Fibroblast of the aortic adventitia (primary cell): ENCODE measurements at places on chromosomes 3 and 15. TPM values are rescaled to one million over a fixed set of nuclear protein-coding genes. Genes with fewer than 3 reads are reported as not detected.
A peak's percentile ranks its signal among the peaks of the same experiment; 100 is the strongest.

DNA sequence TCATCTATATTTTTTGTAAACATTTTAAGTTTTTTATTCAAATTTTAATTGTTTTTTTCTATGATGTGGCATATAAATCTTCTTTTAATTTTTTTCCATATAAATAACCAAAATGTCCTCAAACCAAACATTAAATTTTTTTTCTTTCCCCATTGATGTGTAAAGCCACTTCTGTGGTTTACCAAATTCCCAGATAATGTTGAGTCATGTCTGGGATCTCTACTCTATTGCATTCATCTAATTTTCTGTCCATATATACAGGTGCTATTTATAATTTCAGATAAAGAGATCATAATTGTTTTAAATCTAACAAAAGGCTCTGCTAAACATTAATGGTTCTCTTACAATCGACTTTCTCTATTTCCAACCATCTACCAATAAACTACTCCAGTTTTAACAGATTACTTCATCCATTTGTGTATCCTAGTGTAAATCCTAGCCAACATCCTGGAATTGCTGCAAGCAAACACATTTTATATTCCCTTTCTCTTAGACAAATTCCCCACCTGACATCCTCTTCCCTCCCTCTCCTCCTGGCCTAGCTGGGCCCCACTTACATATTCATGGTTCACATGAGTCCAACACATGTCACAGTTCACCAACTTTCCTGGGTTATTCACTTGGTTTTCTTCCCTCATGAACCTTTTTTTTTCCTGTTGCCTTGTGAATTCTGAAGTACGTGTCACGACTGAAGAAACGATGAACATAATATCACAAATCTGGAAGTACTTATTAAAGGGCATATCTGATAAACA is 368.0 kb upstream of the AGTR1 start:
- peak; percentile 41 for DNase-seq

DNA sequence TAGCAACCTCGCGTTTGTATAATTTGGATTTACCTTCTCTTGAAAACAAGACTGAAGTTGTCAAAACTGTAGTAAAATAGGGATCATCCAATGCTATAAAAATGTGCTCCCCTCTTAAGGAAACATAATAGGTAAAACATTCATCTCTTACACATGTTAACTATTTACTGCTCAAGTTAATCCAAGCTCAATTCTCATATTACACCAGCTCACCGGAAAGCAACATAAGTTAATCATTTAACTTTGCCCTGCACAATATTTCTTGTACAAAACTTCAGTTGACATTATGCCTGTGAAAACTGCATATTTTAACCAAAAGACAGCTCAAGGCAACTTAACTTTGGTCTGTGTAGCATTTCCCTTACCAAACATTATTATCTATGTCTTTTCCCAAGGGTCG is 634.2 kb downstream of the NAALADL2 start:
- no peak for DNase-seq

DNA sequence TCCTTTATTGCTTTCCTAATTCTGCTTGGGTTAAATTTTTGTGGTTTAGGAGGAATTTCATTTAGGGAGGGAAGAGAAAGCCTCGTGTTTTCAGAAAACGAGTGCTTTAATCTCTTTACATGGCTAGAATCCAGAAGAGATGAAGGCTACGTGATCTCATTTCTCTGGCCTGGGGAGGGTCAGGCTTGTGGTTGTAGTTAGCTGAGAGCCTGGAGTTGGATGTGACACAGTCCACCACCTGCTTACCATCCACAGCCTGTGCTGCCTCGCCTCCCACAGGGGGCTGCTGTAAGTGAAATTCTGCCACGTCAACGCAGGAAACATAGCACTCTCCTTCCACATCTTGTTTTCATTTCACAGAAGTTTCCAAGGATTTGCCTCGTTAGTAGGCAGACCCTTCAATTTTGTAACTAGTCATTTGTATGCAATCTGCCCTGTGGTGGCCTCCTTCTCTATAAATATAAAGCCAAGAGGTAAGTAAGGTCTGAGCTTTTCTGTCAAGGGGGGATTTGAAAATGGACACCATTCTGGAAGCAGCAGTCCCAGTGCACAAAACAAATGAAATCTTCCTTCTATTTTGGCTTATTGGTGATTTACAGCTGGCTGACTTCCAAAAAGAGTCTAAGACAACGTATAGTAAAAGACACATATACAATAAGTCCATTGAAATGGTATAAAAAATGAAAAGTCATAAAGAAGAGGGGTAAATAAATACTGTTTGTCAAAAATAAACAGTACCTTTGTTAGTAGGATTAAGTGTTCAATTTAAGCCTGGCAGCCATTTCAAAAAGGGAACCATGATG is 3.4 kb downstream of the GXYLT2 start:
- DNase-seq = peak; percentile 100

- DNase-seq = no peak
These were observed 37.5 kb downstream of the EHD4 start for GRCh38 chr15:41934843-41935242.

GRCh38 chr3:58874248-58874741 is 175.5 kb downstream of the CFAP20DC start:
- no peak for DNase-seq

- peak; percentile 28 for DNase-seq
These were observed 54.7 kb downstream of the ADAM10 start for GRCh38 chr15:58694641-58695398.

- no peak for DNase-seq
These were observed 24.5 kb upstream of the LIPC start for GRCh38 chr15:58407236-58407775.

DNA sequence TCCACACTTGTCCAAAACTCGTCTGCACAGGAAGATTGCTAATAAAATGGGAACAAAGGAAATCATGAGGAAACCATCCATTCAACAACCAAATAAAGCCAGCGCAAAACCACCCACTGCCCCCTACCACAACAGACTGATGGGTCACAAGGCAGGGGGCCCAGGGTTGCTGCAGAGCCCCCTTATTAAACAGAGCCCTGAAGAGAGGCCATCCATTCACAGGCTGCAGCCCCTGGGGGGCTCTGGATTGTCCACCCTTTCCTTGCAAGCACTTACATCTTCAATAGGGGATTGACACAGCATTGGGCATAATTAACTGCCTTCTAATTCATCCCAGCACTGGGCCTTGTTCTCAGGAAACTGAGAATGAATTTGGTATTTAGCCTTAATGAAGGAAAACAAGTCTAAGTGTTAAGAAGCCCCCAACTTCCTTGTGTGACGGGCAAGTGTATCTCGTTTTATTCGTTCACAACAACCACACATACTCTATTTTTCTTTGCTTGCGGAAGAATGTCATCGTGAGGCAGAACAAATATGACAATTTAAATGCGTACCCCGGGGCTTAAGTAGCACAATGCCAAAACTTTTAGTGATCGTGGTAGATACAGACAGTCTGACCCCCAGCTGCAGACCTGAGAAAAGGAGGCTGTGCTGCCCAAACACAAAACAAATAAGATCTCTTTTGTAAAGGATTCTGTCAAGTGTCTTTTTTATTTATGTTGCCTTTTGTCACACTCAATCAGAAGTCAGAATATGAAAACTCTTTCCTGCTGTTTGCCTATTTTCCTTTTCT is 144.0 kb downstream of the SEMA6D start:
- no peak for DNase-seq

GRCh38 chr15:68553994-68554720 is 24.6 kb upstream of the CORO2B start:
- peak; percentile 76 for DNase-seq

DNA sequence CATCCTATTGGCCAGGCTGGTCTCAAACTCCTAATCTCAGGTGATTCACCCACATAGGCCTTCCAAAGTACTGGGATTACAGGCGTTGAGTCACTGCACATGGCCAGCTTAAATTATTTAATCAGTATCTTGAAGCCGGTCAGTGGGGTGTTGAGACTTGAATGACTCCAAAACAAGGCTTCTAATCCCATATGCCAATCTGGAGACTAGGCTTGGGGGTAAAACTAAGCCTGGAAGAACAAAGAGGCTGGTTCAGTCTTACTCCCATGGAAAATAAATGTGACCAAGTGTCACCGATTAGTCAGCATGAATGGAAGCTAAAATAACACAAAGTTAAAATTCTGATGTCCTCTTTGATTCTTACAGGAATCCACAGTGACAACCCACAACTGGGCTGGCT is 509.1 kb downstream of the FOXP1 start:
- no peak for DNase-seq

- DNase-seq = no peak
These were observed 28.2 kb downstream of the UBE3A start for GRCh38 chr15:25410649-25411048.

GRCh38 chr3:132343018-132343612 is 25.9 kb downstream of the ACP3 start:
- peak; percentile 82 for DNase-seq

DNA sequence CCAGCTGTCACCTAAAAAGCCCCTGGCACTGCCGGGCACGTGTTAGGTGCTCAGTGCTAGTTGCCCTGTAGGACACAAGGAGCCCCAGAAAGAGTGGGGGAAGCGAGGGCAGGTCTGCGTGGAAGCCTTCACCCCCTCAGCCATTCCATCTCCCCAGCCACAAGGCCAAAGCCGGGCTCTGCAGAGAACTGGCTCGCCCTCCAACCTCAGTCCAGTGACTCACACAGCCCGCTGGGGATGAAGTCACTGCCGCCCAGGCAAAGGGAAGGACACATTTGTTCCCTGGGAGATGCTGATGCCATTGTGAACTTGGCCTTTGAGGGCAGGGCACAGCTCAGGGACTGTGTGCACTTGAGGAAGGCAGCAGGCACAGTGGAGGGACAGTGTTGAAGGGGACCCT is 48.1 kb downstream of the IQSEC1 start:
- peak; percentile 46 for DNase-seq

DNA sequence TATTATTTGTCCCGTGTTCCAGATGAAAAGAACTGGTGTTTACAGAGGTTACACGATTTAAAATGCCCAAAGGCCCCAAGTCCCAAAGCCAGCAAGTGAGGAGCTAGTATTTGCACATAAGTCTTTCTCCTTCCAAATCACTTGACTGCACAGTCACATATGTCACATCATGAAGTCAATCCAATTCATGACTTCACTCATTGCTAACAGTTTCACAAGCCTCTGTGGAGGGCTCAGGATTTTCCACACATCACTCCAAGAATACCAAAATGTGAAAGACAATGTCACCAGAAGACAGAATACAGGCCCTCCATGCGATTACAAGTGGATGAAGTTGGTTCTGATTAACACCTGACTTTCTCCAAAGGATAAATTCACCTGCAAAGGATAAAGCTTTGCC is 283.1 kb upstream of the UBE2E2 start:
- no peak for DNase-seq

DNA sequence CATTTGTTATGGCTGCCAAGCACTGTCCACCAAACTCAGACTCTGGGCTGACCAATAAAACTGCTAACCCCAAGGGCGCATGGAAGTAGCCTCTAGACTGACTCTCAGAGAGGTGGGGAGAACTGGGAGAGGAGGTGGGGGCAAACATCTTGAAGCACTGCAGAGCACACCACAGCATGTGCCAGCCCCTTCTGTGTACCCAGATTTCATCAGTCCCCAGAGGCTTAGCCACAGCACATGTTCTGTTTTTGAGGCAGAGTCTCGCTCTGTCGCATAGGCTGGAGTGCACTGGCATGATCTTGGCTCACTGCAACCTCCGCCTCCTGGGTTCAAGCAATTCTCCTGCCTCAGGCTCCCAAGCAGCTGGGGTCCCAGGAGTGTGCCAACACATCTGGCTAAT is 119.5 kb upstream of the SPATA12 start:
- no peak for DNase-seq

DNA sequence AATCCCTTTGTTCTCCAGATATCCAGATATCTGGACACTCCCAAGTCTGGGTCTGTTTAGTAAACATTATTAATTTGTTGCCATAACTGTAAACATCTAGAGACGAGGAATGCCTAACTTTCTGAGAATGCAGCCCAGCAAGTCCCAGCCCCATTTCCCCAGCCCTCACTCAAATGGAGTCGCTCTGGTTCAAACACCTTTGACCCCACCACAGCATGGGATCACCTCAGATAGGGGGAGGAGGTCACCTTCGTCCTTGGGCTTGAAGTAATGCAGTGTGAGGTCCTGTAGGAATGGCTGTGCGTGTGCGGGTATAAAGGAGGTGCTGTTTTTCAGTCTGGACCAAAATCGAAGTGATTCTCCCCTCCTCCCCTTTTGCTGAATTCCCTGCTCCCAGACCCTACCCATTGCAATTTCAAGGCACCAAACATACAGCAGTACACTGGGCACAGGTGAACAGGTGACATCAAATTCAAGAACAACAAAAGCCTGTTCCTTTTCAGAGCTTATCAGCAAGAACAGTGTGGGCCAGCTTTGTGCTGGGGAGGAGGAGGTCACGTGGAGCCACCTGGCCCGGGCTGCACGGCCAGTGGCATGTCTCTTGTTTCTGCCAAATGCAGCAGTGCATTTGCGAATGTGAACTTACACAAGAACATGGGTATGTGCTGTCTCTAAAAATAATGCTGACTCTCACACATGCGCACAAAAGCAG is 57.5 kb upstream of the TRPM1 start:
- peak; percentile 1 for DNase-seq

- no peak for DNase-seq
These were observed 3.9 kb upstream of the FGF12 start for GRCh38 chr3:192731233-192731632.

- DNase-seq = no peak
These were observed 37.9 kb downstream of the EID1 start for GRCh38 chr15:48915861-48916260.

GRCh38 chr3:186772701-186773417 is 10.5 kb upstream of the EIF4A2 start:
- peak; percentile 15 for DNase-seq

DNA sequence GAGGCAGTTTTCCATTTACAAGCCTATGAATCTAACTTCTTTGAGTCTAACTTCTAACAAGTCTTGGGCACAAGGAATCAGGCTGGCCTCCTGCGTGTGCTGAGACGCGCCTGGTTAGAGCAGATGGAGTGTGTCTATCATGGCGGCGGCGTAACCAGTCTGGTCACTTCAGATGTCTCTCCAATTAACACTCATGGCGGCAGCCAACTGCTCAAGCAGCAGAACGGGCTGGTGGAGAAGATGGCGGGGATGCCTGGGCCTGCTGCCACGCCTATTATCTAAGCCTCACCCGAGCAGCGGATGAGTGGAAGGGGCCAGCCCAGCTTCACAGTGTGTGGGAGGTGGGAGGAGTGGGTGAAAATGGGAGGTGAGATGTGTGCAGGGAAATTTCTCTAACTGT is 246.4 kb upstream of the TPRG1 start:
- no peak for DNase-seq

- no peak for DNase-seq
These were observed 36.3 kb downstream of the ALG1L2 start for GRCh38 chr3:130117933-130118332.

GRCh38 chr3:108489776-108490175 is 20.6 kb downstream of the MYH15 start:
- DNase-seq = peak; percentile 72

DNA sequence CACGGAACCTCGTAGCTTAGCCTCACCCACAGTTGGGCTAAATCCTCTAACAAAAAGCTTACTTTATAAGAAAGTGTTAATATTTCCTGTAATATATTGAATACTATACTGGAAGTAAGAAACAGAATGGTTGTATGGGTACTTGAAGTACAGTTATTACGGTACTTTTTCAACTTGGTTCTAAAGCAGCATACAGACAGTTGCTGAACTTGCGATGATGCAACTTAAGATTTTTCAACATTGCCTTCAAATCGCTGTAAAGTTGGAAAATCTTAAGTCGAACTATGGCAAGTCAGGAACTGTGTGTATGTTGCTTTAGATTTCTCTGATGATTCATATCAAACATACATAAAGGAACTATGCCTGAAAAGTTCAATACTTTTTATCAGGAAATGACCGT is 204.4 kb upstream of the C2CD4B start:
- DNase-seq = no peak

TGM5 gene
- total RNA-seq = not detected in 2 replicates

CDHR4 gene
- total RNA-seq = 0.09 TPM in 1 of 2 replicates, not detected in the other

DLEC1 gene
- 0.09 and 0.25 TPM in 2 replicates for total RNA-seq

AADACL2 gene
- 0.90 TPM in 1 of 2 replicates, not detected in the other for total RNA-seq

SLC12A1 gene
- under 0.01 TPM in 1 of 2 replicates, not detected in the other for total RNA-seq

HYAL1 gene
- 0.90 TPM in 1 of 2 replicates, not detected in the other for total RNA-seq
